ENCODE measurements at places on chromosomes 12 and 14.
A peak's percentile ranks its signal among the peaks of the same experiment; 100 is the strongest.

- DNase-seq, result no peak
Measured at GRCh38 chr12:121788176-121788818, 5.2 kb downstream of the RHOF start.

- DNase-seq, result no peak
Measured at GRCh38 chr14:104107611-104108569, 22.4 kb downstream of the ASPG start.

DNA sequence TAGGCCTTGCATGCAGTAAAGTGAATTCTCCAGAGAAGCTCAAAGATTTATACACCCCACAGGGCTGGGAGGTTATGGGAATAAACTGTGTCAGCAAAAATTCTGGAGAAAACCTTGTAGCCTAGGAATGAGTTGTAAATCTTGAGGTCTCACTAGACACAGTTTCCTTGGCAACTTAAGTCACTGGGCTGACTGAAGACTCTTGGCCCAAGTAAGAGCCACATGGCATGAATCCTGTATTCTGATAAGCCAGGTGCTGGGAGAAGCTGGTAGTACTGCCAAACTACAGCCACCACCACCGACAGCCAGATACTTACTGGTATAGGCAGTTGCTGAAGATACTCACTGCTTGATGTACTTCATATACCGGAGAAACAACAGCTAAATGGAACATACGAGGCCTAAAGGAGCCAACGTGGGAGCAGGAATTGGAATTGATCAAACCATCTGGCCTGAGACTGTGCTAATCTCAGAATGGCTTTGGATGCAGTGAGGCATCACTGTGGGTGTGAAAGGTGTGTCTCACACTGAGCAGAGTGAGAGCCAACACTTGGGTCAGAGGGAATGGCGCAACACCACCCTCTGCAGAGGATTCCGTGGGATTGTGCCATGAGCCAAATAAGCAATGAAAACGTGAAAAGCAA lies 102.8 kb upstream of the TMCC3 start:
- DNase-seq, result no peak

- DNase-seq, result no peak
Measured at GRCh38 chr12:113996026-113996425, 29.9 kb upstream of the RBM19 start.

DNA sequence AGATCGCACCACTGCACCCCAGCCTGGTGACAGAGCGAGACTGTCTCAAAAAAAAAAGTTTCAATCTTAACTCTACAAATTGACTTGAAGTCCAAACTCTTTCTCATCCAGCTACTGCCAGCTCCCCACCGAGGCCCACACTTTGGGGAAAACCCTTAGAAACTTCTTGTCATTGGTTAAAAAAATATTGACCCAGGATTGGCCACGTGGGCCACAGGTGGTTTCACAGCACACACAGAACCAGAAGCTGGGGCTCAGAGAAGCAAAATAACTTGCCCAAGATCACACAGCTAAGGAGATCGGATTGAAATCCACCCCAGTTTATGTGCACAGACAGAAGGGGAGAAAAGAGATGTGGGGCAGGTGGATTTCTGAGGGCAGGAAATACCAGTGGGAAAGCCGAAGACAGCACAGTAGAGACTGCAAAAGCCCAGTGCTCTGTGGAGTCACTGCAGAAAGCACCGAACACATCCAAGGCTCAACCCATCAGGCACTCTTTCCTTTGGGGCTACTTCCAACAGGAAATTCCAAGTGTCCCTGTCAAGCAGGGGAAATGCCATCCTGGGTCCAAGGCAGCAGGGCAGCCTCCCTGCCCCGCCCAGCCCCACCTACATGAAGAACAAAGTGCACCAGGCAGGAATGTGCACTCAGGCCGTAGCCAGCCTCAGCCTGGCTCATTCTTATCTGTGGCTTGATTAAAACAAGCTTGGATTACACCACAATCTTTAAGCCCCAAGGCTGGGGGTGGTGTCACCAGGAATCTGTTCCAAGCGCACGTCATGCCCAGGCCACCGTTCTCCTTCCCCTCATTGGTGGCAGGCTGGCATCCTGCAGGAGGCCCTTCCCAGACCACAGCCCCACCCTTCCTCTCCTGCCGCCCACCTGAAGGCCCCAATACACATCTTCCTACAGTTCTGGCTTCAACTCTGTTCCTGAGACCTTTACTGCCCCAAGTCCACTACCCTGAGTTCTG lies 72.5 kb downstream of the ITPK1 start:
- no peak for DNase-seq

DNA sequence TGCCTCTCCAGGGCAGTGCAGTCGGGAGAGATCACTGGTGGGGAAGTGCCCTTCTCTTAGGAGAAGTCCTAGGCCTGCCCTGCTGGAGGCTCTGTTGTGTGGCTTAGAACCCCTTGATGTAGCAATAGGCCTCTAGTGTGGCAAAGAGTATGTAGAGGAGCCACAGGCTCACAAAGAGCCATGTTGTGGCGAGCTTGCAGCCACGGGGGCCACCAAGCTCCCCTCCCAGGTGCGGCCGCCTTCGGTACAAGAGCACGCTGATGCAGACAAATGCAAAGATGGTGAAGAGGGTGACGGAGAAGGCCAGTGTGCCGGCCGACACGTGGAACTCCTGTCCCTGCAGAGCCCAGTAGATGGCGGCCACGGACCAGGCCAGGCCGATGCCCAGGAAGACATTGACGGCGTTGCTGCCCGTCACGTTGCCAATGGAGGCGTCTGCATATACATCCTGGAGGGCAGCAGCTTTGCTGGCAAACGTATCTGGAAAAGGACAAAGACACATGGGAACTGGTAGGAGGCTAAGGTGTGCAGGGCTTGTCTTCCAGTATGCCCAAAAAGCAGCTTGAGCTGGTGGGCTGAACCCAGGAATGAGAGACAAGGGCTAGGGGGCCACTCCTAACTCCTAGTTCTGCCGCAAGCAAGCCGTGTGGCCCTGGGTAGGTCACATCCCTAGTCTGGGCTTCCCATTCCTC lies 142.8 kb downstream of the SLC8A3 start:
- DNase-seq, result peak; percentile 76

GRCh38 chr12:123833830-123834229 lies 71.7 kb downstream of the DNAH10 start:
- DNase-seq, result no peak

GRCh38 chr14:100776681-100777365 lies 49.1 kb upstream of the MEG3 start:
- no peak for DNase-seq

GRCh38 chr12:6315704-6316597 lies 5.5 kb downstream of the PLEKHG6 start:
- no peak for DNase-seq

DNA sequence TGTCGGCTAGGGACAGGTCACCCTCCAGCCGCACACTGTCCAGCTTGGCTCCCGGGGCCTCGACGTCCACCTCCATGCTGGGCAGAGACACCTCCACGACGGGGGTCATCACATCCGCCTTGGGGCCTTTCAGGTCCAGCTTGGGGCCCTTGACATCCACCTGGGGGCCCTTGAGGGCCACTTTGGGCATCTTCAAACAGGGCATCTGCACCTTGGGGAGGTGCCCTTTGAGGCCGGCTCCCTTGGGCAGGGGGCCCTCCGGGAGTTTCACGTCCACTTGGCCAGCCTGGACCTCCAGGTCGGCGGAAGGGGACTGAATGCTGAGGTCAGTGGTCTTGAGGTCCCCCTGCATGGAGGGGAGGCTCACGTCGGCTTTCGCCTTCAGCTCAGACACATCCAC lies 17.9 kb downstream of the PLD4 start:
- no peak for DNase-seq

DNA sequence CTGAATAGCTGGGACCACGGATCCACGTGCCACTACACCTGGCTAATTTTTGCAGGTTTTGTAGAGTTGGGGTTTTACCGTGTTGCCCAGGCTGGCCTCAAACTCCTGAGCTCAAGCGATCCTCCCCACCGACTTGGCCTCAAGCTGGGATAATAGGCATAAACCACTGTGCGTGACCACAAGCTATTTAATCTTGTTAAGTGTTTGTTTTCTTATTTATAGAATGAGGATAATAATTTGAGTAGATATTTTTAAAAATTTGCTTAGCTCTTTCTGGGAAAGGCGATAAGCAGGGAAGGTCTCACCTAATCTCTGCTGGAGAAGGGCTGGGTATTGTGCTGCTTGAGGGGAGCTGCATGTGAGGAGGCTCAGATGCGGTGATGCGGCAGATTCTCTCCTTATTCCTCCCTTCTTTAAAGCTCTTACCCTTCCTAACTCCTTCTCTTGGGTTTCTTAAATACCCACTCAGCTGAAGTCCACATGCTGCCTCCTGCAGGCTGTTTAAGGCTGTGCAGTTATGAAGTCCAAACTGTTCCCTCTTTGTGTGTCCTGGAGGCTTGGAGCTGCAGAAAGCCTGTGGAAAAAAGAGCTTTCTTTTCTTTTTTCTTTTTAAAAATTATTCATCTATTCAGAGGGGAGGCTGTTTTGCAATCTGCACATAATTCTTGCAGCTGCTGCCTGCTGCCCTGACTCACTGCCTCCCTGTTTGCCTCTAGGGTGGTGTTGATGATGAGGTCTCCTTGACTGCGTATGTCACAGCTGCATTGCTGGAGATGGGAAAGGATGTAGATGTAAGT lies 37.9 kb downstream of the A2ML1 start:
- peak; percentile 24 for DNase-seq

DNA sequence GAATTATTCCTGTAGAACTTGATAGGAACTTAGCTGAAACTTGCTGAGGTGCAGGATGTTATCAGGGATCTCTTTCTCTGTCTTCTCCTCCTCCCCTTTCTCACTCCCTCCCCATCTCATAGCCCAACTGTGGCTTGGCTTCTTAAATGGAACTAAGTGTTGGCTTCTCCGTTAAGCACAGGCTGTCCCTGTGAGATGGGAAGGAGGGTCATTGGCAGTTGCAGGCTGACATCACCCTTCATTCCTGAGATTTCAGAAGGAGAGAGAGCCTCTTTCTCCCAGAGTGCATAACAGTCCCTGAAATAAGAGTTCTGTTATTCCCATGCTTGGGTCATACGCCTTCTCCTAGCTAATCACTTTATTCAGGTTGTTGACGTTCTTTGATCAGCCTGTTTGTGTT lies 162.0 kb downstream of the UNC79 start:
- no peak for DNase-seq

- no peak for DNase-seq
Measured at GRCh38 chr12:65495233-65495632, 216.8 kb downstream of the MSRB3 start.

DNA sequence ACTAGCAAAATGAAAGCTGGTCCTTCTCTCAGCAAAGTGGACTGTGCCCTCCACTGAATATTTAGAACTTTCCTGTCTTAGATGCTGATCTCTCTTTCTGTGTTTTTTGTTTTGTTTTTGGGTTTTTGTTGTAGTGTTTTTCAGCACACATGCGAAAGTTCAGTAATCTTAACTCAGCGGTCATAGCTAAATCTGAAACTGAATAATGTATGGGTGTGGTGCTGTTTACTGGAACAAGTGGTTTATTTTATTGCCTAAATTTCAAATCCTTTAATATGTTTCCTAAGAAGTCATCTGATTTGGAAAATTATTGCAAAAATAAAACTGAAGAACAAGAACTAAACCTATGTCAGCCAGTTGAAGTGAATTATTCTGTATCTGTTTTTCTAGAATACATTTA lies 116.0 kb upstream of the LRIG3 start:
- no peak for DNase-seq

- peak; percentile 77 for DNase-seq
Measured at GRCh38 chr14:105489542-105490266, 1.3 kb upstream of the TEDC1 start.

GRCh38 chr12:100503228-100503628 lies 29.6 kb downstream of the NR1H4 start:
- no peak for DNase-seq

DNA sequence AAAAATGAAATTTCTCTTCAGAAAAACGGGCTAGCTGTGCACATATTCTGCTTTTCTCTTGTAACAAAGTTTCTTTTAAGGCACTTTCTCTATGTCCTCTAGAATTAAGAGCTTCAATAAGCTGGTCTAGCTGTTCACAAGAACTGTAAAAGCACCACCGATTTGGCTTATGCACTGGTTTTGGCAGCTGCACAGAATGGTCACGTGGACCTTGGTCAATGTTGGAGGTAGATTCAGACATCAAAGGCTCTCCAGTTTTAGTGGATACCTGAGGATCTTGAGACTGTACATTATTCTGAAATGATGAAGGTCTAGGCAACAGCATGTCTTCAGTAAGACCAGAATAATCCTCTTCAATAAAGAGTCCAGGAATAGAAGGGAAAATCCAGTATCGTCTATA lies 61.5 kb upstream of the CFL2 start:
- no peak for DNase-seq

GRCh38 chr14:102539544-102540314 lies 30.2 kb upstream of the ANKRD9 start:
- DNase-seq, result no peak

- DNase-seq, result peak; percentile 15
Measured at GRCh38 chr12:103840462-103840875, 565 bp downstream of the NT5DC3 start.

DNA sequence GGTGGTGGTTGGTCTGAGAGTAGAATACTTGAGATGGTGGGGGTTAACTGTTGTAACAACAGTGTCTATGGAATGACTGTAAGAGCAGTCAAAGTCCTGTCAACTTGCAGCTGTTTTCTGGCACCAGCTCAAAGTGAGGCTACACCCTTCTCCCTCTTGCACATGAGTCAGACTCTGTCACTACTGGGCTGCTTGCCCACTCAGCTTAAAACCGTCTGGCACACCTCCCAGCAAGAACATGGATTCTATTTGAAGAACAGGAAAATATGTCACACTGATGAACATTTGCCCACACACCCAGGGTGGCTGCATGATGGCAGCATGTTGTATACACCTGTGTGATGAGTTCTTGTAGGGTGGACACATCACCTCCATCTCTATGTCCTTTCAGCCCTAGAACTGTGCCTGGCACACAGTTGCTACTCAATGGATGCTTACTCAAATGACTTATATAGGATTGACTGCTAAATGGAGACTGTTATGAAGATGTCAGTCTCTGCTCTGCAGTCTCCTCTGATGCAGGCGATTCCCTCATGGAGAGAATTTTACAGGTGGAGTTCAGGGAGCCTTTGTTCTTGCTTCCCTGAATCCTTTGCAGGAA lies 19.3 kb upstream of the SERPINA6 start:
- DNase-seq, result no peak

DNA sequence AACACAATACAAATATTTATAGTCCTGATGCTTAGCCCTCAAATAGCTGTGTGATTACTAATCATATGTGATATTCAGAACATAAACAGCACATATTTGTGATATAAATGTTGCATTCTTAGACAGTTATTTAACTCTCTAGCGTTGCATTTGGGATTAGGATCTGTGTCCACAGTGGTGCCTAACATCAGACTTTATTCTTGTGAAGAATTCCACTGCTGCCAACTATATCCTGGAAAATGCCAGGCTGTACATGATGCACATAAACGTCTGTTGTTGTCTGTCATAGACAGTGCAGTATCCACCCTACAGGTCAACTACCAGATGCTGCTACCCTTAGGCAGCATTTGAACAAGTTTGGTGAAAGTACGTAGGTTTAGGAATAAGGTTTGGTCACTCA lies 39.0 kb downstream of the SLC38A4 start:
- DNase-seq, result no peak

All from SK-N-DZ (cell line).